ENCODE measurements at places on chromosomes 11 and 22. TPM values are rescaled to one million over a fixed set of nuclear protein-coding genes. Genes with fewer than 3 reads are reported as not detected.

GRCh38 chr11:85844439-85845123 is 10.6 kb upstream of the CCDC83 start:
- DNase-seq = no peak

- DNase-seq = no peak
Measured at GRCh38 chr11:97361812-97362378, 972.1 kb downstream of the JRKL start.

DNA sequence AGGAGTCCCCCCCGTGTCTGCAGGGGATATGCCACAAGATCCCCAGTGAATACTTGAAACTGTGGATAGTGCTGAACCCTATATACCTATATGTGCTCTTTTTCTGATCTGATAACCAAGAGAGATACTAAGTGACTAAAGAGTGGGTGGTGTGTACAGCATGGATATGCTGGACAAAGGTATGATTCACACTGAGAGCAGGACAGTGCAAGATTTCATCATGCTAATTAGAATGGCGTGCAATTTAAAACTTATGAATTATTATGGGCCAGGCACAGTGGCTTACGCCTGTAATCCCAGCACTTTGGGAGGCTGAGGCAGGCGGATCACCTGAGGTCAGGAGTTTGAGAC is 90.2 kb upstream of the ALKBH3 start:
- DNase-seq = no peak

GRCh38 chr22:30474683-30475424 is 3.0 kb upstream of the SEC14L3 start:
- no peak for DNase-seq

- no peak for DNase-seq
Measured at GRCh38 chr11:122723576-122723975, 68.1 kb downstream of the UBASH3B start.

DNA sequence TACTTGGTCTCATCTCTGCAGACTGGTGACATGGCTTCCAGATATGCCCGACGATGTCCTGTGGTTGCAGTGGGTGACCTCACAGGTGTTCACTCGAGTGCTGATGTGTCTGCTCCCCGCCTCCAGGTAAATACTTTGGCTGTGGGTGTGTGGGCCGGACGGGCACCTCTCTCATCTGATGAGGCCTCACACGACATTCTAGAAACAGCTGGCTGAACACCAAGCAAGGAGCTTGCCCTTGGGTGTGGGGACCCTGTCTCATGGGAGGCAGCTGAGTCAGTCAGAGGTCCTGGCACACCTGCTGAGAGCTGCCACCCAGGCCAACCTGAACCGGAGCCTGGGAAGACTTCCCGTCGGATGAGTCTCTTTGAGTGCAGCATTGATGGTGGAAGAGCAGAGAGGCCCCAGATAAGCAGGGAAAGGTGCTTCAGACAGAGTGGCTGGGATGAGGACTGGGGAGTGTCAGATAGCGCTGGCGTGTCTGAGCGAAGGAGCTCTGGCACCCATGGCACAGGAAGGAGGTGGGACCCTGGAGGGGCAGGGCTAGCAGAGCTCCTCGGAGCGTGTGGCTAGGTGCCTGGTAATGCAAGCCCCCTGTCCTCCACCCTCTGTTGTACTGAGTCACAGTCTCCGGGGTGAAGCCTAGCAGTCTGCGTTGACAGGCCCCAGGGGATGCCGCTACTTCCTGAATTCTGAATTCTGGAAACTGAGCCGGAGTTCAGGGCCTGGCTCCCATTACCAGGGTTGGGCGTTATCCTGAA is 10.4 kb upstream of the SAMM50 start:
- DNase-seq = no peak

DNA sequence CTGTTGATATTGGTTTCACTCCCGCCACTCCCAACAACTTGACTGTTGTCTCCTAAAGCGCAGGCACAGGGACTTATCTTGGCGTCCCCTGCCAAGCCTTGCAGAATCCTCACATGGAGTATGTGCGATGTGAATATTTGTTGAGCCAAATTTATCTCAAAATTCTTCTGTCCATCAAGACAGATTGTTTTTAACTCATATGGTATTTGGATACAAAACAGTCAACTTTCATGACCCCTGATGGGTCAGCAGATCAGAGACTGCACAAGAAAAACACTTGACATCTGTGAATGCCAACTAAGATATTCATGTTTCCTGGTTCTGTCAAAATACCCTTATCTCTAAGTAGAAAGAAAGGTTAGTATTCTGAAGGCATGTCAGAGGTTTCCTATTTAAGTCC is 221.7 kb upstream of the BLID start:
- no peak for DNase-seq

DNA sequence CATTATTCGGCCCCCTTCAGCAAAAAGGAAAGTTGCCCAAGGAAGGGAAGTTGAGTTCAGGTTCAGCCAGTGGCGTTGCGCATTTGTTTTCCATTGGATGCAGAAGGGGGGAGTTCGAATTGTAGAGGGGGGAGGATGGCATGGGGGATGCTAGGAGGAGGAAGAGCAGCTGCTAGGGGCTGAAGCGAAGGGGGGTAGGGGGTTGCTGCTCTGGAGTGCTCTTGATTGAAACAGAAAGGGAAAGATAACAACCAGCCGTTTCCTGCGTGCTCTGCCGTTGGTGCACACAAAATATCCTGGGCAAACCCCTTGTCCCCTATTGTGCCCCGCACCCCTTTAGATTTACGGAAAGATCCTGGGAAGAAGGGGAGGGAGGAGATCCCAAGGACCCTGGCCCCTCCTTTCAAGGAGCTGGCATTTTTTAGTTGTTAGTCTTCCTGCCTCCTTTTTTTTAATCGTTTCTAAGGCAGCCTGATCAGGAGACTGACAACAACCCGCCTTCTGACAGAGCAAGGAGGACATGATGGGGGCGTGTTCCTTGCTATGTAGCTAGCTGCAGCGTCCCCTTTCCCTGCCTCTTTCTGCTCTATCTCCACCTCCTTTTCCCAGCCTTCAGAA is 2.1 kb downstream of the KMT2A start:
- peak; percentile 64 for DNase-seq

- no peak for DNase-seq
Measured at GRCh38 chr11:28627690-28628255, 519.6 kb downstream of the METTL15 start.

DNA sequence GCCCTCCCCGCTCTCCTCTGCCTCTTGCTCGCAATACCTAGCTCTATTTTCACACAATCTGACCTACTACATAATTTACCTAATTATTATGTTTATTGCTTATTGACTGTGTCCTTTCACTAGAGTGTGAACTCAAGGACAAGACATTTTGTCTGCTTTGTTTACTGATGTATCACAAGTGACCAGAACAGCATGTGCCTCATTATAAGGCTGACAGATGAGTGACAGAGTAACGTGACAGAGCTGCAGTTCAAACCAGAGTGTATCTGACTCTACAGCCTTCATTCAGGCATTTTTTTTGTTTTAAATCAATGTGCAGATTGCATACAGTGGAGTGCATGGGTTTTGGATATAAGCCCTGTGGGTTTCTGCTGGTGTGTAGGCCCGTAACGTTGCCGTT is 82.0 kb upstream of the RAB1B start:
- DNase-seq = no peak

GRCh38 chr11:127458561-127458960 is 458.0 kb upstream of the KIRREL3 start:
- no peak for DNase-seq

DNA sequence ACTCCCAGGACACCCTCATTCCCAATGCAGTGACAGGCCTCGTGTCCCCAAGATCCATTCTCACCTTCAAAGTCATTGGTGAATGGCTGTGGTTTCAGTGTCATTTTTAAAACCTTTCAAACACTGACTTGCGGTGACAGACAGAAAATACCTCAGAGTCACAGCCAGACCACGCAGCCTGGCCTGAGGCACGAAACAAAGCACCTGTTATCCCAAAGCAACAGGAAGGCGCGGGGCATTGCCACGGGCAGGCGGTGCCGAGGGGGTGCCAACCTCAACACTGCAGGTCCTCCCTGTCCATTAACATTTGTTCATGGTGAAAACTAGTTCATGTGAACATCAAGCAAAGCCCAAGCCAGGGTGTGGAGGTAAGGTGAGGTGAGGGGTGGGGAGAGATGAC is 38.2 kb downstream of the RPUSD4 start:
- no peak for DNase-seq

The ZNF215 gene
- 3.8 TPM for polyA plus RNA-seq

The FXYD2 gene
- 457 TPM for polyA plus RNA-seq

The CARNS1 gene
- 1.4 TPM for polyA plus RNA-seq

The OR52E5 gene
- polyA plus RNA-seq = not detected

The P4HA3 gene
- polyA plus RNA-seq = 1.3 TPM
